GM12864 (cell line): ENCODE measurements at places on chromosomes 12 and 14.

GRCh38 chr12:120089796-120090195 is 26.8 kb downstream of the RAB35 start:
- no peak for DNase-seq

GRCh38 chr14:42556551-42556950 is 949.9 kb downstream of the LRFN5 start:
- no peak for DNase-seq

- no peak for DNase-seq
These were observed 14.3 kb downstream of the NECAP1 start for GRCh38 chr12:8096281-8096915.

- DNase-seq, result no peak
These were observed 279.3 kb upstream of the E2F7 start for GRCh38 chr12:77344651-77345050.

- DNase-seq, result no peak
These were observed 19.4 kb downstream of the GPR132 start for GRCh38 chr14:105045710-105046326.

DNA sequence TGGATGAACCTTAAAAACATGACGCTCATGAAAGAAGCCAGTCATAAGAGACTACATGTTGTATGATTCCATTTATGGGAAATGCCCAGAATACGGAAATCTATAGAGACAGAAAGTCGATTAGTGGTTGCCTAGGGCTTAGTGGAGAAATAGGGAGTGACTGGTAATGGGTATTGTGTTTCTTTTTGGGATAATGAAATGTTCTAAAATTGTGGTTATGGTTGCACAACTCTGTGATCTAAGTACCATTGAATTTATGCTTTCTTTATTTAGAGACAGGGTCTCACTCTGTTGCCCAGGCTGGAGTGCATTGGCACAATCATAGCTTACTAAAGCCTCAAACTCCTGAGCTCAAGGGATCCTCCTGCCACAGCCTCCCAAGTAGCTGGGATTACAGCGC is 8.0 kb downstream of the RBMS2 start:
- no peak for DNase-seq

DNA sequence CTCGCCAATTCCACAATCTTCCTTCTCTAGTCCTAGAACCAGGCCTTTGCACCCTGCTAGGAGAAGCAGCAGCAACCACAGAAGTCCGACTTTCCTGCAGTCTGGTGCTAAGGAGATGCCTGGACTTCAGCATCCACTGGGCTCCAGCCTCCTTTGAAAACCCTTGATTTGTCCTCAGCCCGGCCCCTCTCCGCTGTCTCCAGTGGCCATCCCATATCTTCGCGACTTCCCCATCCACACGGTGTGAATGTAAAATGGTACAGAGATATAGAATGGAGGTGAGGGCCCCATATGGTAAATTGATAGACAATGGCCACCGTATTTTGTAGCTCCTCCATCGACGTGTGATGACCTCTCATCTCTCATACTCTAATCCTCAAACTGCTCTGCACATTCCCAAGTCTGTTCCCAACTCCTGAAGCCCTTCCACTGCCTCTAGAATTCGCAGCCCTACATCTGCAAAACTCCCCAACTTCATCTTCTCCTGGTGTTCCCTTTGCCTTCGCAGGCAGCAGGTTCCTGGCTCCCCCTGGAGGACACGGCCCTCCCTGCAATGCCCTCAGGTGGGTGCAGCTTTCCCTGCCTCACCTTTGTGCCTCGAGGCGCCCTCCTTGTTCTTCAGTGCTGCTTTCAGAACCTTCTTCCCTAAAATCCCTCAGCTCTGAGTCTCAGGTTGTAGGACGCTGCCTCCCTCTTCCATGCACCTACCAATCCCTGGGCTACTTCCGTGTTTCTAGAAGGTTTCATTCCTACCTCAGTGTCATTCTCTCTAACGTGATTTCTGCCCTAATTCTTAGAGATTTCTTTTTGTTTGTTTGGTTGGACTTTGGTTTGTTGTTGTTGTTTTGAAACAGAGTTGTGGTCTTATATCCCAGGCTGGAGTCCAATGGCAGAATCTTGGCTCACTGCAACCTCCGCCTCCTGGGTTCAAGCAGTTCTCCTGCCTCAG is 36.7 kb downstream of the TMBIM6 start:
- DNase-seq, result no peak

- no peak for DNase-seq
These were observed 31.0 kb downstream of the SIX1 start for GRCh38 chr14:60618241-60618640.

DNA sequence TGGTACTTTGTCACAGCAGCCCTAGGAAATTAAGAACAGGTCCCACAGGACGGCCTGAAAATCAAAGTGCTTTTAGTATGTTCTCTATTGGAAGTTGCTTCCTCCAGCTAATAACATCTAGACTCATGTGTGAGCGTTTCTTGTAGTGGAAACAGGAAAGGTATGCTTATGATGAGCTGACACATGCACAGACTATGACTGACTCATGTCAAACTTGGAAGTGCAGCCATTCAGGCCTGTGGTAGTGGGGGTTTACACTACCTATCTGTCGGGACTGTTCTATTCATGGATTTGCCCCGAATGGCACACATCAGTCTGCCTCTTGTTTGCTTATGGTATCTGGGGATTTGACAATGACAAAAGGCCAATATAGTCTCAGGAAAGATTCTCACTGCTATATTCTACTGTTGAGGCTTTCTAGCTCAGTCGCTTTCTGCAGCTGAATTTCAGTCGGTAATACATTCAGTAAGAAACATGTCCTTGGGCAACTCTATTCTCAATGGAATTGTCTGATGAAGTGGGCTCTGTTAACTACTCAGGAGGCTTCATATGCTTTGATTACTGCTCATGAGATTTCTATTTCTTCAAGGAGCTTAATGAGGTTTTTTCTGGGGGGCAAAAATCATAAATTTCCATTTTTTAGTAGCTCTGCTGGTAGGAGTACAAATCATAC is 270.3 kb upstream of the DAAM1 start:
- DNase-seq, result no peak

- DNase-seq, result no peak
These were observed 112.9 kb downstream of the CCDC91 start for GRCh38 chr12:28303192-28303591.
